Muscle of leg (tissue), 16 donors: ENCODE measurements at places on chromosomes 4 and X. TPM values are rescaled to one million over a fixed set of nuclear protein-coding genes. Genes with fewer than 3 reads are reported as not detected.

SULT1B1 gene
- total RNA-seq: 0.53 TPM

GPC4 gene
- total RNA-seq: 34.1 TPM

BEX4 gene
- total RNA-seq: 26.5 TPM

CT45A3 gene
- total RNA-seq: not detected

SOX3 gene
- total RNA-seq: 0.04 TPM

DNA sequence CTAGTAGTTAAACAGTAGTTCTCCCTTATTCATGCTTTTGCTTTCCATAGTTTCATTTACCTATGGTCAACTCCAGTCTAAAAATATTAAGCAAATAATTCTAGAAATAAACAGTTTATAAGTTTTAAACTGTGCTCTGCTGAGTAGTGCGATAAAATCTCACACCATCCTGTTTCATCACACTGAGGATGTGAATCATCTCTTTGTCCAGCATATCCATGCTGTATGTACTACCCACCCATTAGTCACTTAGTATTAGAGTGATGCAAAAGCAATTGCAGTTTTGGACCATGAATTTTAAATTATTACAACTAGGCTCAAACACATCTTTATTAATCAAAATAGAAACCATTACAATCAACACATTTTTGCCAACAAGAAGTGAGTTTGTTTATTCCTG is 187.4 kb downstream of the TEX13C start:
- DNase-seq: no peak

DNA sequence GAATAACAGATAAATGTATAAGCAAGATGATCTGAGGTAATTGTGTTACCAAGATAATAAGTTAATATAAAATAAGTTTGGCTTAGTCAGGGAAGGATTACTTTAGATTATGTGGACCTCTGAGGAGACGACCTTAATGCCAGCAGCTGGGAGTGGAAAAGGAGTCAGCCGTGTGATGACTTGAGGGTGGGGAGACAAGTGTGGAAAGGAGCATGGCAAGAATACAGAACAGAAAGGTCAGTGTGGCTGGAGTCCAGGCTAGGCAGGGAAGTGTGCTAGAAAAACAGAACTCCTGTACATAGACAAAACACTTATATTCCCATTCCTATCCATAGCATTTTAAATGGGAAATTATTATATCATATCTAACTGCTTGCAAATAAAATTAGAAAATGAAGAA is 138.8 kb downstream of the PDLIM5 start:
- DNase-seq: peak; percentile 52

- DNase-seq: no peak
Measured at GRCh38 chr4:167383291-167383690, 149.0 kb upstream of the SPOCK3 start.

GRCh38 chr4:96407738-96408463 is 568.0 kb downstream of the PDHA2 start:
- no peak for DNase-seq

DNA sequence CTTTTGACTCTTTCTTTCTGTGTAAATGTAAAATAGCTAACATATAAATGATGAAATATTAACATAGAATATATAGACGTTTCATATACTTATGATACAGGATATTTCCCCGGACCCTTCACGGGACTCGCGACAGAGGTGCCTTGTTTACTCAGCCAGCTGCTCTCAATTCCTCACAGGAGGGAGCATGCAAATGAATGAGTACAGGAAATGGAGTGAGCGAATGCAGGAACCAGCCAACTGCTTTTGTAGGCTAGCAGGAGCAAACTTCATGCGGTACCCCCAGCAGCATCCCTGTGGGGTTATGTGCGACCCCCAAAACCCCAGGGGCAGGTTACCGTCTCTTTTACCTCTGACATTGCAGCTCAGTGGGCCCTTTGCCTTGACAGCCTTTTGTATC is 110.3 kb upstream of the PDHA2 start:
- DNase-seq: no peak

- DNase-seq: peak; percentile 93
Measured at GRCh38 chrX:48676106-48676892, 7.3 kb upstream of the WAS start.

DNA sequence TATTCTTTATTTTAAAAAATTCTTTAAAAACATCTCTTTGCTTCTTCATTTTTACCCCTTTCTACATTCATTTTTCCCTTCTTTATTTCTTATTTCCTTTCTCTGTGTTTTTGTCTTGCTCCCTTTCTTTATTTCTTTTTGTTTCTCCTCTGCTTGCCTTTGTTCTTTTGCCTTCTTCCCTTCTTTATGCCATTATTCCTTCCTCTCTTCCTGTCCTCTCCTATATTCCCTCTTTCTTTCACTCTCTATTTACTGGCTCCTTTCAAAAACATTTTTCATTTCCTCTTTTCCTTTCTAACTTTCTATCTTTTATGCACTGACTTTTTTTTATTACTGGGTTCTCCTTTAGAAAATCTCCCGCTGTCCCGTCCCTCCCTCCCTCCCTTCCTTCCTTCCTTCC is 102.2 kb downstream of the RBMX2 start:
- no peak for DNase-seq

GRCh38 chr4:104986306-104986705 is 160.4 kb upstream of the TET2 start:
- no peak for DNase-seq

GRCh38 chrX:105694839-105695238 is 127.5 kb upstream of the NRK start:
- no peak for DNase-seq

DNA sequence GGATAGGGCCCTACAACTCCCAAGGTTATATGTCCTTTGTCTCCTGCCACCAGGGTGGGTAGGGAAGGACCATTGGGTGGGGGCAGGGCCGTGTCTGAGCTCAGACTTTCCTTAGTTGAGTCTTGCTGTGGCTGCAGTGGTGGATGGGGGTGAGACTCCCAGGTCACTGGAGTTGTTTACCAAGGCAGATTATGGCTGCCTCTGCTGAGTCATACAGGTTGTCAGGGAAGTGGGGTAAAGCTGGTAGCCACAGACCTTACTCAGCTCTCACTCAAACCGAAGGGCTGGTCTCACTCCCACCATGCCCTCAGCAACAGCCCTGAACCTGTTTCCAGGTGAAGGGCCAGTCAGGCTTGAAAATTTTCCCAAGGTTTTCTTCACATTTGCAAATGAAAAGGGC is 58.8 kb upstream of the FAAH2 start:
- no peak for DNase-seq

DNA sequence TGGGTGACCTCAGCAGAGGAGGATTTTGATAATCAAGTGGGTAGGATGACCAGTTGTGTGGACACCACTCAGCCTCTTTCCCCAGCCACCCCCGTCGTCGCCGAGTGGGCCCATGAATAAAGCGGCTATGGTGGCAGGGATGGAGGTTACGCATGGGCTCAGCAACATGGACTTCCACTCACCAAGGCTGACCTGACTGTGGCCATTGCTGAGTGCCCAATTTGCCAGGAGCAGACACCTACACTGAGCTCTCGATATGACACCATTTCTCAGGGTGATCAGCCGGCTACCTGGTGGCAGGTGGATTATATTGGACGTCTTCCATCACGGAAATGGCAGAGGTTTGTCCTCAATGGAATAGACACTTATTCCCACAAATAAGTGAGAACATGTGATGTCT is 361.3 kb downstream of the KLHL4 start:
- no peak for DNase-seq

DNA sequence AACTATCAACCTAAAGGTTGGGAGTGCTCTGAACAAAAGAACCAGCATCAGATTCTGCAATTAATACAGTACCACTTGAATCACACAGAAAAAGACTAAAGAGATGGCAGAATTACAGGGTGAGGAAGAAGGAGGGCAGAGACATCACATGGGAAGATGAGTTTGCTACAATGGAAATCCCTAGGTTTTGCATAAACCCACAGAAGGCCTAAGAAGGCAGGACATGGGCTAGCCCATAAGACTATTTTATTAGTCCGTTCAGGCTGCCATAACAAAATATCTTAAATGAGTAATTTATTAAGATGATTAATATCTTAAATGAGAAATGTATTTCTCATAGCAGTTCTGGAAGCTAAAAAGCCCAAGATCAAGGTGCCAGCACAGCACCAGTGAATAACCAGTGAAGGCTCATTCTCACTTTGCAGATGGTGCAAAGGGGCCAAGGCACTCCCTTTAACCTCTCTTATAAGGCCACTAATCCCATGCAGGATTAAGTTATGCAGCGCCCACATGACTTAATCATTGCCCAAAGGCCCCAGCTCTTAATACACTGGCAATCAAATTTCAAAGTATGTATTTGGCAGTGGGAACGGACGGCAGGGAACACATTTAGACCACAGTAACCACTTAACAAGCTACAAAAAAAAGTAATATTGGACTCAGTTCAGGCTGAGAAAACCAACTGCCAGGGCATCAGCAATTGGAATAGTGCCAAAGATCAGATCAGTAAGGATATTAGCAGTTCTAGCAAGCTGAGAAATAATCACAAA is 47.6 kb upstream of the NEUROG2 start:
- DNase-seq: no peak

DNA sequence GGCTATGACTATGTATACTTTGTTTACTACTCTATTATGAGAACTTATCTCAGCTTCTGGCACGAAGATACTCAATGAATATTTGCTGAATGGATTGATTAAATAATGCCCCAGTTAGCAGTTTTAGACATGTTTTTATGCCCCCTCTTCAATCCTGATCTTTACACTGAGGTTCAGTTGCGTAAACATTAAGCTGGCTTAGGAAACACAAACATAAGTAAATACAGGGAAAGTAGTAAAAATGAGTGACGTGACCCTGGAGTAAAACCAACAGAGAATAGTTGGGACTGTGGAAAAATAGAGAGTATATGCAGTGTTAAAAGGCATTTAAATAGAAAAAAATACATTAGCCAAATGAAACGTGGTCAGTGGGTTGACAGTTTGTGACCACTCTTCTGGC is 387.0 kb upstream of the ACTRT1 start:
- DNase-seq: no peak
